ENCODE measurements at places on chromosomes 11 and 22.

GRCh38 chr11:27018902-27019529, 21.6 kb upstream of the BBOX1 start:
- DNase-seq, result no peak

DNA sequence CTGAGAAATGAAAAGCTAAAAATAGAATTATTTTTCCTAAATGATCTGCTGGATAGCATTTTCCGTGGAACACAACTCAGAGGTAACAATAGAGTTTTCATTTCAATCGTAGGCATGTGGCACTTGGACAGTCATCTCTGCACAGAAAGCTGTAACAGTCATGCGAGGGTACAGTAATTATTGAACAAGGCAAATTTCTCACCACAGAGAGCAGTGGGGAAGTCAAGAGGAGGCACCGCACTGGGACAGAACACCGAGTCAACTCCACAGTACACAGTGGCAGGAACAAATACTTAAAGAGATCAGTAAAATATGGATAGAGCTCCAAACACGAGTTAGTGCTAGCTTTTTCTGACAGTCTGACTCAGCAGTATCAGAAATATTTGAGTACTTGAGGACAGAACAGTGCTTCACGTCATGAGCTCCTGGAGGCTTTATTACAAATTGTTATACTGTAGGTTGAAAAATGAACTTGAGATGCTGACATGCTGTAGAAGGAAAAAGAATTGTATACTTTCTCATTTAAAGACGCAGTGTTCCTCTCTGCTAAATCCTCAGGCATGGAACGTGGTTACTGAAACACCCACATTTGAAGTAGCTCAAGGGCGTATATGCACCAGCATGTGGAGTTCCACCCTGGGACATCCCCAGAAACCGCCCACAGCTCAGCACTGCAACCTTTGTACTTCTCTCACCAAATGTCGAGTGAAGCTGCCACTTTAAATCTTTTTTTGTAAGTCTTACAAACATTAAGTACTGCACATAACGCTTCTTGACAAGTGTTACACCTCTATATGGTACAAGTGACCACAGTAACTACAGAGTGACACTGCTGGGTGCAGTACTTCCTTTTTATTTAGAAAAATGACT, 27.4 kb upstream of the YPEL1 start:
- peak; percentile 28 for DNase-seq

GRCh38 chr22:39097098-39098020, at the start of gene APOBEC3H:
Gene APOBEC3H, plus strand, starts transcription at chr22:39097244. Its CDS starts 3,035 bp downstream, at chr22:39100279.
- DNase-seq, result no peak

DNA sequence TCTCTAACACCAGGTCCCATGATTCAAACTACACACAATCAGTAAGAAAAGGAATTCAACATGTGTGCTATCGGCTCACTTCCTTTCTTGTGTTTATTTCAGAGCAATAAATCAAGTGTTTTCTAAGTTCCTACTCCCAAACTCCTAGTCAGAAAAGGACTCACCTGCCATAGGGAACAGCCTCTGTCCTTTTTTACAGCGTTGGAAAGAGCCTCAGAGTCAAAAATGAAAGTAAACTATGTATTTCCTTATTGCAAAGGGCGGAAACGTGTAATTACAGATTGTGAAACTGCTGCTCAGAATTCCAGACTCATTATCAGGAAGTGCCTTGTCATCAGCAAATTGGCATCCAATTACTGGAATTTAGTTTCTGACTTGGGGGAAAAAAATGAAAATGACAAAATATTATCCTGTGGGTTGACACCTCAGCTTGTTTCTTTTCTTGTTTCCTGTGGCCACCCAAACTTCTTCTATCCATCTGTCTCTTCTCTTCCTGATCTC, at the start of gene CASP4:
Gene CASP4, minus strand, starts transcription at position 220 of the 501 bp plus-strand sequence. Its CDS starts 49 bp downstream, at position 171.
- DNase-seq, result no peak

GRCh38 chr11:44266056-44266780, 43.7 kb downstream of the ALX4 start:
- no peak for DNase-seq

- DNase-seq, result no peak
Measured at GRCh38 chr11:44701276-44701675, 25.5 kb upstream of the TSPAN18 start.

DNA sequence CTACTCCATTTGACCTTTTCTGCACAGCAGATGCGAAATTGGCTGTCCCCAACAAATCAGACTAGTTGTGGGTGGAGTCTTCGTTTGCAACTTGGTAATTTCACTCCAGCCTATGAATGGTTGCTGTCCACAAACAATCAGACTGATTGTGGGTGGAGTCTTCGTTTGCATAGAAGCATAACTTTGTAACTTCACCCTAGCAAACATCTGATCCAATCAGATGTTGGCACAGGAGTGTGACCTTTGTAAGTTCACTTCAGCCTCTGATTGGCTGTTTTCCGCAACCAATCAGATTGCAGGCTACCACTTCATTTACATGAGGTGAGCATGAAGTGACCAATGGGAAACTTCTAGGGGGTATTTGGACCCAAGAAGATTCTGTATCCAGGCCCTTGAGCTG, 16.3 kb upstream of the CABP2 start:
- DNase-seq, result no peak

- no peak for DNase-seq
Measured at GRCh38 chr11:105673089-105673488, 63.2 kb downstream of the GRIA4 start.

GRCh38 chr11:115674937-115675544, 170.8 kb upstream of the CADM1 start:
- DNase-seq, result no peak

GRCh38 chr22:47600281-47600680, 837.8 kb downstream of the TBC1D22A start:
- DNase-seq, result no peak

GRCh38 chr22:36536717-36537116, 7.8 kb upstream of the EIF3D start:
- DNase-seq, result no peak

DNA sequence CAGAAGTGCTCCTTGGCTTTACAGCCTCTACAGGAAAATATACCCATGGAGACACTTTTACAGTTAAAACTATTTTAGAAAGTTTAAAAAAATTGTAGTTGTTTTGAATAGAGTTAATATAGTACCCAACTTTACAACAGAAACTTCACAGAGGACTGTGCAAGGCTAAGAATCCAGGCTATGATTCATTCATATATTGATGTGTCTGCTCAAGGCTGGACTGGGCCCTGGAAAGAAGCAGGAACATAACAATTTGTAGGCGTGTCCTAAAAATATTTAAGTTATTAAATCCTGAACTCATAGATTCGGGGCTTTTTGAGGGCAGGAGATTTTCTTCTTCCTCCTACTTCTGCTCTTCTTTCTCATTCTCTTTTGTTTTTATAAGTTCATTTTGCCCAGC, 291.5 kb upstream of the CCDC179 start:
- no peak for DNase-seq

DNA sequence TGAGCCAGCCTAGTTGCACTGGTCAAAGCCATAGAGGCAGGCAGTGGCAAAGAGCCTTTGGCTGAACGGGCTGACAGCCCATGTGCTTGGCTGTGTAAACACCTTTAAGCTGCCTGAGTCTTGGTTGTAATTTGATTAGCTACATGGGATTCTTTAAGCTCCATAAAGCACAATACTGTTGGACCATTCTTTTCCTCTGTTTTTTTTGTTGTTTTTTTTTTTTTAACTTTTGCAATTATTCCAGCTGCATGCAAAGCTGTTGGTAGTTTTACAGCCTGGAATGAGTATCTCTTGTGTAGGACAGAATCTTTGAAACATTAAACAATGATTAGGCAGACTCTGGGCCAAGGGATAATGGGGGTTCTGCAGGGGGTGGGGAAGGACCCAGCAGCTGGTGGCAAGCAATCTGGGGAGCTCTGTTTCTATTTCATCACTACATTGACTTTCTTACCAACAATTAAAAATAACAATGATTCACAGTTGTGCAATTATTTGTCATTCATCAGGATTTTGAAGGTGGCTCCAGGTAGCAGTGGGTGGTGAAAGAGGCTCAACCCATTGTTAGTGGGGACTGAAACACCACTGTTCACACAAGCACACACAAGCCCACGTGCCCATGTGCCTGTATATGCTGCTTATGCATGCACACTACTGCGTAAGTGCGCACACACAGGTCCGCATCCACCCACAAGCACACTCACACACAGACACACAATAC, 69.5 kb upstream of the CSNK2A3 start:
- no peak for DNase-seq
